Fibroblast of skin of back (primary cell): ENCODE measurements at places on chromosomes 6 and 20.

DNA sequence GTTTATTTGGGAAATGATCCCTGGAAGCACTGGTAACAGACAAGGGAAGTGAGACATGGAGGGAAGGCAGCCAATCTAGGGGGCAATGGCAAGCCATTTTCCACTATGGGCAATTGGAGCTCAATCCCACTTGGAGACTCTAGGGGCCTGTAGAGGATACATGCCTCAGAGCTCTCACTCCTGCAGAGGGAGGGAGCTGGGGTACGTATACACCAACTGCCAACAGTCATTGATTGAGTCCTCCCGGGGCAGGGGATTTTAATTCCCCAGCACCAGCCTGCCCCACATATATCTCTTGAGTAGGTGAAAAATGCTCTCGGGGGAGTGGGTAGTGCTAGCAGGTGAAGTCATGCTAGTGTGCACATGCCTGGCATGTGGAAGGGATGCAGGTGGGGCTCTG, 78.9 kb upstream of the KCNK16 start:
- DNase-seq = no peak

DNA sequence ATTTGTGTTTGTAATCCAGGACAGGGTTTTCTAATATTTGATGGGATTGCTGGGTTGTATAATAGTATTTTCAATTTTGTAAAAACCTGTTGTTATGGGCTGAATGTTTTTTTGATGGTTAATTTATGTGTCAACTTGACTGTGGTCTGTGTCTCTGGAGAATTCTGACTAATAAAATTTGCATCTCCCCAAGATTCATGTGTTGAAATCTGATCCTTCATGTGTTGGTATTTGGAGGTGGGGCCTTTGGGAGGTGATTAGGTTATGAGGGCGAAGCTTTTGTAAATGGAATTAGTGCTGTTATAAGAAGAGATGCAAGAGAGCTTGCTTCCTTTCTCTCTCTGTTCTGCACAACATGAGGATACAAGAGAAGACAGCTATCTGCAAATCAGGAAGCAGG, 48.7 kb upstream of the SAMD5 start:
- DNase-seq = no peak

DNA sequence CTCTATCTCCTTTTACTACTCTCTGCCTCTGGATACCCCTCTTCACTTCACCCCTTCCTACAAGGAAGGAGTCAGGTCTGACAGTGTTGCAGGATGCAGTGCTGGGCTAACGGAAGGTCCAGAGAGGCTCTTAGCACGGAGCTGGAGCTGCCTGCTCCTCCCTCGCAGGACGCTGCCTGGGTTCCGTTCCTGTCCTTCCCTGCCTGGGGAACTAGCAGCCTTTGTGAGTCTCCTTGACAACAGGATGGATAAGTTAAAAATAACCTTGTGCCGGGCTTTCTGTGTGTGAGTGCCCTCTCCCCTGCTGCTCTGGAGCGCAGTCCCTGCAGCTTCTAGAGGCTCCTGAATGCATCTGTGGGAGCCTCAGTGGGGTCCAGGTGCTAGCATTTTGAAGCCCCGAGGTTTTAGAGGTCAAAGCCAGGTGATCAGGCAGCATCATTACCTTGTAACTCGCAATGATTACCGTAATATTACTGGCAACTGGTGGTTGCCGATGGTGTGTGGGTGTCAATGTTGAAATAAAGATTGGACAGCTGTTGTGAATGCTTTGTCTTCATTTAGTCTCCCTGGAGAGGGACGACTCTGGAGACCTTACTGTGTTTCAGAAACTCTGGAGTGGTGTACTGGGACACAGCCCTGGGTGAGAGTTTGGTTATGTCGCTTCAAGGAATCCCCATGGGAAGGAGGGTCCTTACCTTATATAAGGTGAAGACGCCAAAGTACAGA, 44.4 kb downstream of the CDS2 start:
- DNase-seq = peak; percentile 6

DNA sequence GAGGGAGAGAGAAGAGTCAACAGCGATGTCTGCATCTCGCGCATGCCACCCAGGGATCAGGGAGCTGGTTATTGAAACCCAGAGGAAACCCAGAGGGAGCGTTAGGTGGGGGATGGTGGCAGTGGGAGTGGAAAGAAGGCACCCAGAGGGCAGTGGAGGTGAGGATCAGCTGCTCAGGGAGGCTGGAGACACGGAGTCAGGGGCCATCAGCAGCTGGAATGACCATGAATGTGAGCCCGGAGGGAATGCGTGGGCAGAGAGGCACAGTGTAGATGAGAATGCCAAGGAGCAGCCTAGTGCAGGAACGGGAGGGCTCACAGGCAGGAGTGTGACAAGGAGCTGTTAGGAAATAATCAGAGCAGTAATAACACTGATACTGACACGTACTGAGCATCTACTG, 36.2 kb downstream of the RSPO4 start:
- no peak for DNase-seq

DNA sequence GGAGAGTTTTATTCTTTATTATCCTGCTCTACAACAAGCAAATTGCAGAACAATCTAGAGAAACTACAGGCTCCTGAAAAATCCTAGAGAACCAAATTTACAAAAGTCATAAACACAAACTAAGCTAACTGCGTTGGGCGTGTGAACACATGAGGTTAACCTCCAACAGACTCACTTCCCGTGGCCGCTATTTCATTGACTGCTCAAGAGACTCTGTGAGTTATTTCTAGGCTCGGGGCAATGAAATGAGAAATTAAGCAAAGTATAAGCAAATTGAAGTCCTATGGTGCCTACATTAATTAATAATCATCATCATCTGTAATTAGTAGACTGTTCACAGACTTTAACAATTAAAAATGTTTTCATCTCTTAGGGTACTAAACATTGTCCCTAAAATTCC, 100.0 kb downstream of the MBOAT1 start:
- no peak for DNase-seq

GRCh38 chr20:58765780-58766179, 73.2 kb downstream of the NPEPL1 start:
- DNase-seq = no peak

DNA sequence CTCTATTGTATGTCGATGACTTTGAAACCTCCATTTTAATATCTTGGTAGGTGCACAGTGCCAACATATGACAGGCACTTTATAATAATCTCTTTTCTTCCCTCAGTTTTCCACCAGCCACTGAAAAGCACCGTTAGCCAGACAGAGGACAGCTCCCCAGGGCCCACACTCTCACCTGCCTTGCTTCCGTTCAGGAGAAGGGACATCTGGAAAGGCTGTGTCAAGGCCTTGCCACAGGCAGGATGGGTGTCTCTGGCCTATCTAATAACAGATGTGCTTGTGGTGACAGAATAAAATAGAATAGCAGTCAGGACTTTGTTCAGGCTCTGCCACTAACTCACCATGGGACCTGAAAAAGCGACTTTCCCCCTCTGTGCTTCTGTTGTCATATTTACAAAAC, 75.5 kb upstream of the CCDC167 start:
- DNase-seq = no peak

GRCh38 chr20:41308726-41309413, 8.7 kb downstream of the ZHX3 start:
- DNase-seq = no peak

- no peak for DNase-seq
Observed at GRCh38 chr20:52438326-52438963, 246.9 kb upstream of the ZFP64 start.

DNA sequence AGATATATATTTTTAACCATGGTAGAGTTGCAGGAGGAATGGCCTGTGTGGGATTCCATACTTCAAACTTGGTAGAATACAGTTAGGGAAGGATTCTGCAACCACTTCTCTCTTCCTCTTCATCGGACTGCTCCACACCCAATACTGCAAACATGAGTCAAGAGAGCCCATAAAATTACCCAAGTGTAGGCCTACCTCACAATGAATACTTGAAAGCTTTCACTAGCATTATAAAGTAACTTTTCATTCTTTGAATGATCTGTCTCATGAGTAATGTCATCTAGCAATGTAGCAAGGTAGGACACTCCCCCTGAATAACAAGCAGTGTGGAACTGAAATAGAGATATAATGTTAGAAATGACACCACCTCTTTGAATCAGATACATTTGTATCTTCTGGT, 79.4 kb downstream of the FOXC1 start:
- DNase-seq = peak; percentile 18

- DNase-seq = peak; percentile 54
Observed at GRCh38 chr6:166877906-166878305, 78.4 kb downstream of the RNASET2 start.

- DNase-seq = peak; percentile 13
Observed at GRCh38 chr6:14984519-14984853, 261.4 kb upstream of the JARID2 start.

DNA sequence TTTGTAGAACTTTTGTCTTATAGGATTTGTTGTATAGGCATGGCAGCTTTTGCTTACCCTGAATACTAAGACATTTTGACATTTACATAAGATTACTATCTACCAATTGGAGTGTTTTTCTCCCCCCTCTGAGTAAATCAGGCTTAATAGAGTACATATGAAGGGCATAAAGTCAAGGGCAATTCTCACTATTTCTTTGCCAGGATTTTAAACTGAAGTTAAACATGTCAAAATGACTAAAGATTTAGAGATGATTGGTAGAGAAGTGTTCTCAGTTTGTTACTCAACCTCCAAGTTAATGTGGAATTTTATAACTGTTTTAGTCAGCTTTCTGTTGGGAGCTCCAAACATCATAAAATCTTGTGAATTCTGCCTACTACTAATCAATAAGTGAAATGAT, 157.8 kb downstream of the CDKAL1 start:
- DNase-seq = no peak

DNA sequence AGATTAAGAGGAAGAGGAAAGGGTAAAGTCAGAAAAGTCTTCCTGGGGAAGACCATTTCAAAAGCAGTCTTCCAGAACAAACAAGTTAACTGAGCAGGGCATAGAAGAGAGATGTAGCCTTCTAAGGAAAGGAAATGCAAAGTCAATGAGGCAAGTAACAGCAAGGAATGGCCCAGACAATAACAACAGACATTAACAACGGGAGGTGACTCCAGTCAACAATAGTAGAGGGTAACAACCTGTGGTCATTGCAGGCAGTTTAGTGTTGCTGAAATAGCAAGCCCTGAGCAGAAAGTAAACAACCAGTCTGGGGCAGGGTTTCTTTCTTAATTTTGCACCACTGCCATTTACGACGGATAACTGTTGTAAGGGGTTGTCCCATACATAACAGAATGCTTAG, 2.1 kb downstream of the MDN1 start:
- no peak for DNase-seq

DNA sequence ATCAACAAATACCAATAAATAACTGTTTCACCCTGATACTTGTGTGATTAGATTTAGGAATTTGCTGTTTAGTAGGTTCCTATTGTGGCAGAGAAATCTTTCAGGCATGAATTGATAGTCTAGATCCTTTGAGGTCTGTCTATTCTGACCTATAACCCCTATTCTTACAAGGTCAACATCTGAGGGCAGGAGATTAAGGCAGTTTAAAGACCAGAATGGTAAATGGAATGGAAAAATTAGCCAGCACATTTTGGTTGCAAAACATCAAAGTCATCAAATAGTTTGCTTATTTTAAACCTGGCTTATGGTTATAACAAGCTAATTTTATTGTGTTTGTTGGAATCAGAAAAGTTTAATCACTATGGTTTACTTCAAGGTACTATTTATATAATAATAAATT, 78.4 kb downstream of the LIN28B start:
- no peak for DNase-seq

GRCh38 chr6:36729161-36729524, 31.5 kb downstream of the RAB44 start:
- peak; percentile 66 for DNase-seq

DNA sequence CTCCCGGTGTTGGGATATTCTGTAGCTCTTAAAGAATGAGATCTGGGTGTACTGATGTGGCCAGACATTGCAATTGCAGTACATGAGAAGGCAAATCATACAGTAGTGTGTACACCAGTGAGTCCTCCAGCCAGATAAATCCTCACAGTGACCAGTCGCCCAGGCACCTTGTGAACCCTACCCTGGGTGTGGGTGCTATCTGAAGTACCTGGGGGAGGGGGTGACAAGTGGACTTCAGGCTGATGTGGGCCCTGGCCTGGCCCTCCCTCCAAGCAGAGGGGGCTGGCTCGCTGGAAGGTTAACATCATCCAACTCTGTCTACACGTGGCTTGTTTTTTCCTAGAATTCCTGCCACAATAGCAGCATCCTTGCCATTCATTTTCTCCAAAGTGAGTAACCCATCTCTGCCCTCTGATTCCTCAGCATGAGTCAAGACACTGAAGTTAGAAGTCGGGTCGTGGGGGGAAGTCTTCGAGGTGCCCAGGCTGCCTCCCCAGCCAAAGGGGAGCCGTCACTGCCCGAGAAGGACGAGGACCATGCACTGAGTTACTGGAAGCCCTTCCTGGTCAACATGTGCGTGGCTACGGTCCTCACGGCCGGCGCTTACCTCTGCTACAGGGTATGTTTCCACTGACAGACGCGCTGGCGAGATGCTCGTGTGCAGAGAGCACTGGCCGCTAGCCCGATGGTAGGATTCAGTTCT, 70.8 kb downstream of the PTPN1 start:
- DNase-seq = no peak

GRCh38 chr20:57654363-57654997, 34.3 kb upstream of the ZBP1 start:
- peak; percentile 49 for DNase-seq

DNA sequence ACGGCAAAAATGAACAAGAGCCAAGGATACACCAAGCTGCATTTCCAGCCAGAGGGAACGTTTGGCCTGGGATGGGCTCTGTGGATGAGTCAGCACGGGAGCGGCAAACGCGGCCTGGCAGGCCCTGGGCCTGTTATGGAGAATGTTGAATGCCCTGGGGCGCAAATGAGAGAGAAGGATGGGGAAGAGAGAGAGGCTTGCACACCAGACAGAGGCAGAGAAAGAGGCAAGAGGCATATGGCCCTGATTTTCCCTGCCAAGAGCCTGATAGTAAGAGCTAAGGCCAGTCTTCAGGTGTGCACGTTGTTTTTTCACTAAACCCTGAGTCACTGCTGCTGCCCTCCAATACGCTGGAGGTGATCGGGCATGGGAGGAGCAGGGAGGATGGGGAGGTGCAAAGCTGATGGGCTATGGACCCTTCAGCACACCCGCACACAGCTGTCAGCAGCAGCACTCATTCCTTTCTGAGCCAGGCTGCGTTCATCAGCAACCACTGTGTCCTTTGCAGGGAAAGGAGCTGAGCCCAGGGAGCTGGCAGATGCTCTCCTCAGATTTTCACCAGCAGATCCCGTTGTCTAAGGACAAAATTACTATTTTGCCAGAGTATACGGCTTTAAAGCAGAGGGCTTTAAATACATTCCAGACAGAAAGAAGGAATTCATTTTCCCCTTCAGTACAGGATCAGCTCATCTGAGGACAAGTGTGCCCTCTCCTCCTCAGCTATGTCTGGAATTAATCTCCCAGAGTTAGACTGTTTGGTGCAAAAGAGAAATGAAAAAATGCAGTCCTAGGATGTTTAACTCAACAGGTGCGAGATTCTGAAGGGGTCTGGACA, 61.7 kb upstream of the SLC22A23 start:
- peak; percentile 91 for DNase-seq

DNA sequence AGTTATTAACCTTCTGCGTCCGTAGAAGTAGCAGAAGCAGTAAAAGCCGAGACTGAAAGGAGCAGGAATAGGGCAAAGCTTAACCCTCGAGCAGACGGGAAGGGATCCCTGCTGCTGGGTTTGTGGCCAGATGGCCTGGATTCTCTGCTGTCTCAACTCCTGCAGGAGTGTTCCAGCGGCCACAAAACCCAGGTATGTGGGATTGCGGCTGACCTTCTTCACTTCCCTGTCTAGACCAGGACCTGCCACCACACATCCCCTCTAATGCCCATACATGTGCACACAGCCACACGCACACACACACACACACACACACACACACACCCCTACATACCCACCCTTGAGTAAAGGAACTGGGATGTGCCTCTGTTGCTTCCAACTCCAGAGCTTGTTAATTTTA, 33.1 kb upstream of the TNFRSF21 start:
- DNase-seq = no peak

GRCh38 chr6:125169058-125169457, 15.5 kb downstream of the TPD52L1 start:
- peak; percentile 47 for DNase-seq
